ENCODE measurements at places on chromosomes 13 and 19. TPM values are rescaled to one million over a fixed set of nuclear protein-coding genes. Genes with fewer than 3 reads are reported as not detected.
A peak's percentile ranks its signal among the peaks of the same experiment; 100 is the strongest.

GRCh38 chr19:47601180-47601904, 7.6 kb upstream of the BICRA start:
- peak overlapping the region; percentile 87 for H3K4me3 ChIP-seq
- DNase-seq: no peak
- peaks cover 26% of the 10 kb centered on the region for H3K4me1 ChIP-seq
- H3K27ac ChIP-seq: peak overlapping the region; percentile 89
- H3K27me3 ChIP-seq: peaks cover 1% of the 10 kb centered on the region

- H3K4me3 ChIP-seq: no peak overlapping the region
- H3K36me3 ChIP-seq: no peaks in the 10 kb centered on the region
- H3K4me1 ChIP-seq: no peaks in the 10 kb centered on the region
- H3K27ac ChIP-seq: no peak overlapping the region
- H3K27me3 ChIP-seq: peaks cover 6% of the 10 kb centered on the region
- DNase-seq: no peak
These were observed 413.3 kb downstream of the KCTD12 start for GRCh38 chr13:76472916-76473315.

DNA sequence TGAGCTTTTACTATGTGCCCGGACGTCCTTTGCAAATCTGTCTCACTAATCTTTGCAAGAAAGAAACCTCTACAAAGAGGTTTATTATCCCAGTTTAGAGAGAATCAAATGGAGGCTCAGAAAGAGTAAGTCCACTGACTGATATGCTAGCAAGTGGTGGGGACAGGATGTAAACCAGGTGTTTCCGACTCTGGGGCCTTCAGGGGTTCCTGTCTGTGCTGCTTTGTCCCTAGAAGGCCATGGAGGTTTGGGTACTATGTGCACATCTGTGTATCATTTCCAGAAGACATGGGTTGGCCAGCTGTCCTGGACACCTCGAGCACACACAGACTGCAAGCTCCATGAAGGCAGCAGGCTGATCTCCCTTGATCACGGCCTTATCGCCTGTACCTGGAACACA, 1.2 kb upstream of the KPTN start:
- H3K4me3 ChIP-seq: peak overlapping the region; percentile 99
- no peak for DNase-seq
- H3K27me3 ChIP-seq: peaks cover 4% of the 10 kb centered on the region
- peaks cover 19% of the 10 kb centered on the region for H3K36me3 ChIP-seq

DNA sequence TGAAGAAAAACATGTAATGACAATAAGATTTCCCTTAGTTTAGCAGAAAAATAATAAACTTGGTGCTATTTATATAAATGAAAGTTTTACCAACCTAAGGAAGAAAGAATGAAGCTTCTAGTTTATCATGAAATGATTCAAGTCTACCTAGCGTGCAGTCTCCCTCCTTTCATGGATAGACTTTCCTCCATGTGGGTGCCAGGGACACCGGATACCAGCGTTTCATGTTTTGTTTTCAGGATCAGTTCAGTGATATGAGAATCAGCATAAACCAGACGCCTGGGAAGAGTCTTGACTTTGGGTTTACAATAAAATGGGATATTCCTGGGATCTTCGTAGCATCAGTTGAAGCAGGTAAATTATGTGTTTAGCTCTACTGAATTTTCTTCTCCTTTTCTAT, 196.7 kb downstream of the LMO7 start:
- peaks cover 3% of the 10 kb centered on the region for H3K36me3 ChIP-seq
- no peaks in the 10 kb centered on the region for H3K4me1 ChIP-seq
- no peaks in the 10 kb centered on the region for H3K27me3 ChIP-seq
- H3K4me3 ChIP-seq: no peak overlapping the region

DNA sequence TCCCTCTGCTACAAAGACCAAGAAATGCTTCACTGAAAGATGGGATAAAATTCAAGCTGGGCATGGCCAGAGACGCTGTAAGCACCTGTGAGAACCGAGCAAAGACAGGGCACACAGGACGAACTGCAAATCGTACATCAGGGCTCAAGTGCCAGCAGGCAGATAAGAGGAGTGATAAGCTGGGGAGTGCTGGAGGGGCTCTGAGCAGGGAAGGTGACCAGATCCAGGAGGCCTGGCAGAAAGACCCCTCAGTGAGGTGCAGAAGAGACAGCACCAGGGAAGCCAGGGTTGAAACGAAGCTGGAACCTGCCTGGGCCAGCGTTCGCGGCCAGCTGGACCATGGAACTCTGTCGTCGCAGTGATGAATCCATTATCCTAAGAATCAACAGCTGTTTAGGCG, 10.2 kb downstream of the RAB20 start:
- no peak overlapping the region for H3K4me3 ChIP-seq
- H3K27me3 ChIP-seq: peaks cover 2% of the 10 kb centered on the region
- H3K27ac ChIP-seq: no peak overlapping the region
- peaks cover 5% of the 10 kb centered on the region for H3K36me3 ChIP-seq

DNA sequence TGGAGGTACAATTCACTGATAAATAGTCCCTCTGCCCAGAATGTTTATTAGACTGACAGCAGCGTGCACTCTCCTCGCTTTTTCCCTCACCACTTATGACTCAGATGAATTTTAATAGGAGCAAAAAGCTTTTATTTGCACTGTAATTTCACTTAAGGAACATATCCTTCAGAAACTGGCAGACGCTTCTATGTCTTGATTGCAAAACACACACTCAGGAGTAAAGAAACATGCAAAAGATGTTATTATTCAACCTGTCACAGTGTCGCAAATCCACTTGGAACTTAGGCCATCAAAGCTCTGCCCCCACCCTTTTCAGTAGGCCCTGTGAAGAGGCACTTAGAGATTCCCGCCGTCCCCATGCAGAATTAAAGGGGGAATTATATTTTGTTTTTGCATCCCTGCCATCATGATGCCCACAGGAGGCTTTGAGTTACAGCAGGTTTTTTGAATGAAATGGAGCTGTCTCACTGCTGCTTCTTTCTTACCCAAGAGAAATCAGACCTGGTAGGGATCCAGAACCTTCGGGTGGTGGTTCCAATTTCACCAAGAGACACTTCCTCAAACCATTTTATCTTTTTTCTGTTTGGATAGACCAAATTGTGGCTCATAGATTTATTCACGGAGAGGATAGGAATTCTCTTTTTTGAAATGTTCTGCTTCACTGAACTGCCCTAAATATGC, 74.5 kb downstream of the GGACT start:
- H3K36me3 ChIP-seq: peaks cover 4% of the 10 kb centered on the region
- no peak overlapping the region for H3K27ac ChIP-seq
- H3K4me1 ChIP-seq: peaks cover 54% of the 10 kb centered on the region
- DNase-seq: no peak
- H3K4me3 ChIP-seq: no peak overlapping the region

ATP4B gene
- not detected for total RNA-seq

DNA sequence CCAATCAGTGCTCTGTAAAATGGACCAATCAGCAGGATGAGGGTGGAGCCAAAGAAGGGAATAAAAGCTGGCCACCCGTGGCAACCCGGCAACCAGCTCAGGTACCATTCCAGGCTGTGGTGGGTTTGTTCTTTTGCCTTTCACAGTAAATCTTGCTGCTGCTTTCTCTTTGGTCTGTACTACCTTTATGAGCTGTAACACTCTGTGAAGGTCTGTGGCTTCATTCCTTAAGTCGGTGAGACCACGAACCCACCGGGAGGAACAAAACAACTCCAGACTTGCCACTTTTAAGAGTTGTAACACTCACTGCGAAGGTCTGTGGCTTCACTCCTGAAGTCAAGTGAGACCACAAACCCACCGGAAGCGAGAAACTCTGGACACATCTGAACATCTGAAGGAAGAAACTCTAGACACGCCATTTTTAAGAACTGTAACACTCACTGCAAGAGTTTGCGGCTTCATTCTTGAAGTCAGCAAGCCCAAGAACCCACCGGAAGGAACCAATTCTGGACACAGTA, 16.5 kb upstream of the SPACA6 start:
- no peak overlapping the region for H3K27ac ChIP-seq
- peaks cover 2% of the 10 kb centered on the region for H3K27me3 ChIP-seq
- no peaks in the 10 kb centered on the region for H3K36me3 ChIP-seq
- H3K4me3 ChIP-seq: no peak overlapping the region
- no peak for DNase-seq

DNA sequence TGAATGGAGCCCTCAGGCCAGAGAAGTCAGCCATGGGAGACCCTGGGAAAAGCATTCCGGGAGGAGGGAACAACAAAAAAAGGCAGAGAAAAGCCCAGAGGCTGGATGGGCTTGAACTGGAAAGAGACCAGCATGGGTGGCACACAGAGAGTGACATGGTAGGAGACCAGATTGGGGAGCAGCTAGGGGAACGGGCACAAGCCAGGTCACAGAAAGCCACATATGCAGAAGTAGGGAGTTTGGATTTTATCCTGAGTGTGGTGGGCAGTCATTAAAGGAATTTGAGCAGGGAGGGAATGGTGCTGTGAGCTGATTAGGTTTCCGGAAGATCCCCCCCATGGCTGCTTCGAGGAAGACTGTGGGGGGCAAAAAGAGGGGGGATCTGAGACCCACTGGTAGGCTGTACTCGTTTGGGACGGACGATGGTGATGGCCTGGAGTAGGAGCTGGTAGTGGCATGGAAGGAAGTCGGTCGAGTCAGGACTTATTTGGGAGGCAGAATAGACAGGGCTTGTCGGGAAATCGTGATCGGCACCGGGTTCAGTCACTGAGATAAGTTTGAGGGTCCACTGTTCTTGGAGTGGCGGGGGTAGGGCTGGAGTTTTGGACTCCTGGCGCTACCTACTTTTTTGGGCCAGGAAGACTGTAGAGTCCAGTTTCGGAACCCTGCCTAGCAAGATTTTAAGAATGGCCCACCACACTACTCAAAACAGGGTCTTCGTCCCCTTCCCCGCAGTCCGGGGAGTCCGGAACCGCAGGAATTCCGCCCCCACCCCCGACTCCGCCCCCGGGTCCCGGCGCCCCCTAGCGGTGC, 949 bp downstream of the SERTAD1 start:
- peak overlapping the region; percentile 88 for H3K27ac ChIP-seq
- peaks cover 8% of the 10 kb centered on the region for H3K4me1 ChIP-seq
- DNase-seq: no peak
- H3K36me3 ChIP-seq: peaks cover 11% of the 10 kb centered on the region
- H3K4me3 ChIP-seq: peak overlapping the region; percentile 93
- peaks cover 2% of the 10 kb centered on the region for H3K27me3 ChIP-seq

Data from activated T-helper 1 cell treated with anti-CD3 and anti-CD28 coated beads, Interleukin-12 subunit alpha, Interleukin-12 subunit beta, Interleukin-2, Interleukin-4 antibody, amounts not matched to agents 30 ng/mL and 10 ng/mL and 1 ng/mL, durations not matched to agents 14 hours and 24 hours and 36 hours (primary cell).